ENCODE measurements at places on chromosomes 2 and 18. TPM values are rescaled to one million over a fixed set of nuclear protein-coding genes. Genes with fewer than 3 reads are reported as not detected.

DNA sequence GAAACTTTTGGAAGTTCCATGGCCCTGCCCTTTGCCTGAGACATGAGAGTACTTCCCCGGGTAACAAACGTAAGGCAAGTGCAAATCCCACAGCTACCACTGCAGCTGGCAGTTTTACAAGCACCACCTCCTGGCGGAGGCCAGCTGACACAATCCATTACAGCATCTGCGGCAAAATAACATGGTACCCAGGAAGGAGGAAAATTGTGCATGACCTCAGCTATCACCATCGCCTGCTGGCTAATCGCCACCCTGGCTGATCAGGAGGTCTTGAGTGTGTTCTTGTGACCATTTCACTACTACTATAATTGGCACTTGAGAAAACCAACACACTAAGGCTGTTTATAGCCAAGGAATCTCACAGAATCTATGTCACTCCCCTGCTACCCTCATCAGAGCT is 71.7 kb upstream of the SERPINE2 start:
- DNase-seq: no peak

DNA sequence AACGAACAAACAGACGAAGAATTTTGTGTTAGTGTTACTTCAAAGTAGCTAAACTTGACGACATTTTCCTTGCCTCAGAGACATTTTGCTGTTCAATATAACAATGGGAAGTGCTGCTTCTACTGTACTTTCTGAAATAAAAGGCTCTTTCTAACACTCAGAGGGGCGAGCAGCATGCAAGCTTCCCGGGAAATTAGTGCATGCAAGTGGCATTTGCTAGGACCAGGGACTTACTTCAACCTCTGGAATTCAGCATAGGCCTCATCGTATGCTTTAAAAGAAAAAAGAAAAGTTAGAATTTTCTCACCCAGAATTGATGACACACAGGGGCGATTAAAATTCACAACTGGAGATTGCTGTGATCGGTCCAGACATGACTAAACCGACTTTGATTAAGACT is 62.5 kb upstream of the LPIN2 start:
- no peak for DNase-seq

GRCh38 chr18:2964361-2965010 is 48.5 kb downstream of the LPIN2 start:
- DNase-seq: peak; percentile 35

The CPLX4 gene
- not detected for total RNA-seq

The MRPL44 gene
- 32.6 TPM for total RNA-seq

The INHBB gene
- total RNA-seq: 7.1 TPM
